Immature natural killer cell (primary cell): ENCODE measurements at places on chromosomes 1 and 21. TPM values are rescaled to one million over a fixed set of nuclear protein-coding genes. Genes with fewer than 3 reads are reported as not detected.

DNA sequence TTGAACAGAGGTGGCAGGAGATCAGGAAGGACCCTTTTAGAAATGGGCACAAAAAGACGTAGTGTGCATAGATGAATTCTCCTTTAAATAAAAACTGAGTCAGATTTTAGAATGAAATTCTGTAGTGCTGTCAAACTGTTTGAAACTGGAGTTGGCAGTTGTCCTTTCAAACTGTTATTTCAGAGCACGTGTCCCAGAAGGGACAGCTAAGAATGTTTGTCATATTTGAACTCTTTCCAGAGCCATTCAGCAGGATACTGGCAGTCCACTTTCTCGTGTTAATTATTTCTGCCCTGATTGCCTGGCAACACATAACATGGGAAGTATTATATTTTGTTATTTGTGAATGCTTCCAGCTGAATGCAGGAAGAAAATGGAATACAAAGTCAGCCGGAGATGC, 212.3 kb upstream of the DPYD start:
- no peaks in the 10 kb centered on the region for H3K36me3 ChIP-seq
- H3K27me3 ChIP-seq, result no peaks in the 10 kb centered on the region

CYP4Z1 gene
- not detected for polyA plus RNA-seq

- peaks cover 26% of the 10 kb centered on the region for H3K4me1 ChIP-seq
- no peak overlapping the region for H3K27ac ChIP-seq
- H3K27me3 ChIP-seq, result peaks cover 2% of the 10 kb centered on the region
- no peaks in the 10 kb centered on the region for H3K36me3 ChIP-seq
Measured at GRCh38 chr21:45096217-45096616, 21.8 kb downstream of the ADARB1 start.

PI4KB gene
- 57.9 TPM for polyA plus RNA-seq

DNA sequence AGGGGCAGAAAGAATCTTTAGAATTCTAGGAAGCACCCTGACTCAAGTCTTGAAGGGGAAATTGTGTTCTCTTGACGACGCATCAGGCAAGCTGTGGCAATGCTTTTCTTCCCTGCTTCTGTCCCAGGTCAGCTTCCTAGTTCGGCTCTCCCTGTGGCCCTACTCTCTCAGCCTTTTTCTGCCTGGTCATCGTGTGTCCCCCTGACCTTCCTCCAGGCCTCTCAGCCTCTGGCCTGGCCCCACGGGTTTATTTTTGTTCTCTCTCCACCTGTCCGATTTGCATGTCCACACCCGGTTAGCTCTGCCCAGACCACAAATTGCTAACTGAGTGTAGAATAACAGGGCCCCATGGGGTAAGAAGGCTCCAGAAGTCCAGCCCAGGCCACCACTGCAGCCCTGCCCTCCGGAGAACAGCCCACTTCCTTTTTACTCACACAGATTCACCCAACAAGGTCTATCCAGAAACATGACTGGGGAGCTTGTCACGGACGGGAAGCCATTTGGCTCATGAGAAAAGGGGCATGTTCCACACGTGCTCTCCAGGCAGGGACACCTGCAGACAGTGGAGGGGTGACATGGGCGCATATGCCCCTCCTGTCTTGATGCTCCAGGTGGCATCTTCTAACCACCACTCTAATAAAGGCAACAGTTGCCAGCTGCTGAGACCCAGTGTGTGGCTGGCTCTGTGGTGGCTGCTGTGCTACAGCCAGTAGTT, 9.8 kb downstream of the KCNN3 start:
- H3K36me3 ChIP-seq, result no peaks in the 10 kb centered on the region
- H3K27ac ChIP-seq, result no peak overlapping the region
- no peak for DNase-seq
- no peak overlapping the region for H3K4me3 ChIP-seq
- no peaks in the 10 kb centered on the region for H3K27me3 ChIP-seq
- H3K4me1 ChIP-seq, result no peaks in the 10 kb centered on the region

- H3K27ac ChIP-seq, result no peak overlapping the region
- H3K4me1 ChIP-seq, result peaks cover 15% of the 10 kb centered on the region
- DNase-seq, result no peak
- H3K36me3 ChIP-seq, result peaks cover 3% of the 10 kb centered on the region
Measured at GRCh38 chr1:110370827-110371226, 20.0 kb downstream of the SLC16A4 start.

DNAJC28 gene
- polyA plus RNA-seq, result 1.00 TPM

- no peaks in the 10 kb centered on the region for H3K36me3 ChIP-seq
- H3K4me1 ChIP-seq, result no peaks in the 10 kb centered on the region
- H3K27me3 ChIP-seq, result no peaks in the 10 kb centered on the region
- H3K27ac ChIP-seq, result no peak overlapping the region
- H3K4me3 ChIP-seq, result no peak overlapping the region
- no peak for DNase-seq
Measured at GRCh38 chr1:60470246-60470645, 396.7 kb upstream of the C1orf87 start.

KNCN gene
- polyA plus RNA-seq, result not detected

DNA sequence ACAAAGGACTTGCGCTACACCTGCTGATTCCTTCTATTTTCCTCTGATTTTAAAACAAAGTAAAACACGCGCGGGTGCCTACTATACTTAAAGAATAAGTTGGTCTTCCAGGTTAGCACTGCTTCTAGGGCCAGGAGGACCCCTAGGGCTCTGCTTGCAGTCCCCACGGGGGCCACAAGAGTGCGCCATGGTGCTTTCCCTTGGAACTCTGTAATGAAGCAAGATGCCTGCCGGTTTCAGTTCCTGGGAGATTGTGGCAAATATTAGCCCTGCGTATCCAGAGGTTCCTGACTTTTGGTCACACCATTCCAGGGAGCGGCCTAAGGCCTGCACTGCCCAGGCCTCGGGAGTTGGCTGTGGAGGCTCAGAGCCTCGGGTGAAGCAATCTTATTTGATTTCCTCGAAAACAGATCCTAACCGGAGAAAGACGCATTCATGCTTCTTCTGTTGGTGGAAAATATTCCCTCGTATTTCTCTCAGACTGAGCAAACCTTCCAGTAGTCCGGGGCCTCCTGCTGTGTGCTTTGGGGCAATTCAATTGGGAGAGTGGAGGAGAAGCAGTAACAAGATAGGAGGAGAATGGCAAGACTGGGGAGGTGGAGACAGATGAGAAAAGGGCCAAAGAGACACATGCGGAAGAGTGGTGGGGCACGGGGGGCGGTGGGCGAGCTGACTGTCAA, 25.3 kb downstream of the ADAM30 start:
- no peak overlapping the region for H3K4me3 ChIP-seq
- H3K27ac ChIP-seq, result no peak overlapping the region
- H3K27me3 ChIP-seq, result peaks cover 7% of the 10 kb centered on the region
- no peaks in the 10 kb centered on the region for H3K4me1 ChIP-seq

TOE1 gene
- 10.4 TPM for polyA plus RNA-seq

- peaks cover 7% of the 10 kb centered on the region for H3K36me3 ChIP-seq
- peak overlapping the region; percentile 3 for H3K4me3 ChIP-seq
- H3K27ac ChIP-seq, result no peak overlapping the region
- H3K4me1 ChIP-seq, result peaks cover 48% of the 10 kb centered on the region
- DNase-seq, result no peak
- peaks cover 4% of the 10 kb centered on the region for H3K27me3 ChIP-seq
Measured at GRCh38 chr1:241637604-241638003, 2.6 kb downstream of the CHML start.

KRTAP12-2 gene
- polyA plus RNA-seq, result not detected

DNA sequence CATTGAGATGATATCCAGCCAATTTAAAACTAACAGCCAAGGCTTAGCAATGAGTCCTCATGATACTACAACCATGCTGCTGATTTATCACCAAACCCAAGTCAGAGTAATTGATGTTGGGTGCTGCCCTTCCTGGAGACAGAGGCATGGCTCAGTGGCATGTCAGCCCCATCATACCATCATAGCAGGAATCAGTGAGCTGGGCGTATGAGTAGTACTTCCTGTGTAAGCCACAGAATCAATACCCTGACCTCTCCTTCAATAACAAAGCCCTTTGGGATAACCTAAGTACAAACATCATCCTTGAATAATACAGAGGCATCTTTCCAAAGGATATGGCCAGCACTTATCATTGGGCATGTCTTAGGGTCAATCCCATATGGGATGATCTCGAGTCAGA, 3.0 kb upstream of the LCE1E start:
- no peak overlapping the region for H3K27ac ChIP-seq
- no peaks in the 10 kb centered on the region for H3K36me3 ChIP-seq
- H3K4me3 ChIP-seq, result no peak overlapping the region
- peaks cover 6% of the 10 kb centered on the region for H3K27me3 ChIP-seq
- no peaks in the 10 kb centered on the region for H3K4me1 ChIP-seq

- no peaks in the 10 kb centered on the region for H3K36me3 ChIP-seq
- H3K4me1 ChIP-seq, result peaks cover 7% of the 10 kb centered on the region
- H3K27me3 ChIP-seq, result no peaks in the 10 kb centered on the region
- H3K27ac ChIP-seq, result no peak overlapping the region
Measured at GRCh38 chr1:43293896-43294760, 6.7 kb upstream of the TIE1 start.

GRCh38 chr1:52306227-52307006, 59.6 kb downstream of the CC2D1B start:
- H3K4me3 ChIP-seq, result no peak overlapping the region
- H3K4me1 ChIP-seq, result no peaks in the 10 kb centered on the region
- no peak overlapping the region for H3K27ac ChIP-seq

CXADR gene
- not detected for polyA plus RNA-seq

DNA sequence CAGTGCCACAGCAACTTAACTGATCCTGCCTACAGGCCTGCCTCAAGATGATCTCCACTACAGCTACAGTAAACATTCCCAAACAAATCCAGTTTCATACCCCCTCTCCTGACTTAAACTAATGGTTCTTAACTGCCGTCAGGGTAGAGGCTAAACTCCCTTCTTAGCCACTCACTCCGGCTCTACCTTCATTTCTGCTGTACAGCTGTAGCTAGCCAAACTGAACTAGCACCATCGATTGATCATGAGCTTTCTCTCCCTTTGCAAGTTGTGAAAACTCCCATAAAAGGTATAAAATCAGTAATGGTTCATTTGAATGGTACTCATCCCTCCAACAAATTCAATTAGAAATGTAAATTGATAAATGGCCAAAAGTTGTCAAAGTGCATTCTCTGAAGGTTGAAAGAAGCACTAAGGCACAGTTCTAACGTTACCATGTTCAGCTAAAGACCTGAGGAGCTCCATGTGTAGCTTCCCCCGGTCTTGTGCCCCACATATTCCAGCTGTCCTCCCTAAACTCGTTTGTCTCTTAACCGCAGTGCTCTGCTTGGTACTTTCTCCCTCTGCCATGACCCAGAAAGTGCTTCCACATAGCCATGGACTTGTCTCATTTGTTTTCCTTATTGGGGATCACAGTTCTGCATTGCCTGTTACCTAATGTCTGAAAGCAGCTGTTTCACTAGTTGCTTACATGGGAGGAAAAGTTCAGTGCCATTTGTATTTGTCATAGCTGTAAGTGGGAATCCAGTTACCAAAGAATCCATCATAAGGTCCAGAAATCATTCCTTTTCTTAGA, 49.8 kb downstream of the DHX9 start:
- peaks cover 20% of the 10 kb centered on the region for H3K4me1 ChIP-seq
- H3K4me3 ChIP-seq, result no peak overlapping the region

GRCh38 chr1:49240709-49241221, 464.1 kb upstream of the BEND5 start:
- no peaks in the 10 kb centered on the region for H3K4me1 ChIP-seq
- H3K36me3 ChIP-seq, result no peaks in the 10 kb centered on the region
- no peaks in the 10 kb centered on the region for H3K27me3 ChIP-seq
- H3K27ac ChIP-seq, result no peak overlapping the region

RPE65 gene
- polyA plus RNA-seq, result not detected

LCE1D gene
- polyA plus RNA-seq, result not detected

DNA sequence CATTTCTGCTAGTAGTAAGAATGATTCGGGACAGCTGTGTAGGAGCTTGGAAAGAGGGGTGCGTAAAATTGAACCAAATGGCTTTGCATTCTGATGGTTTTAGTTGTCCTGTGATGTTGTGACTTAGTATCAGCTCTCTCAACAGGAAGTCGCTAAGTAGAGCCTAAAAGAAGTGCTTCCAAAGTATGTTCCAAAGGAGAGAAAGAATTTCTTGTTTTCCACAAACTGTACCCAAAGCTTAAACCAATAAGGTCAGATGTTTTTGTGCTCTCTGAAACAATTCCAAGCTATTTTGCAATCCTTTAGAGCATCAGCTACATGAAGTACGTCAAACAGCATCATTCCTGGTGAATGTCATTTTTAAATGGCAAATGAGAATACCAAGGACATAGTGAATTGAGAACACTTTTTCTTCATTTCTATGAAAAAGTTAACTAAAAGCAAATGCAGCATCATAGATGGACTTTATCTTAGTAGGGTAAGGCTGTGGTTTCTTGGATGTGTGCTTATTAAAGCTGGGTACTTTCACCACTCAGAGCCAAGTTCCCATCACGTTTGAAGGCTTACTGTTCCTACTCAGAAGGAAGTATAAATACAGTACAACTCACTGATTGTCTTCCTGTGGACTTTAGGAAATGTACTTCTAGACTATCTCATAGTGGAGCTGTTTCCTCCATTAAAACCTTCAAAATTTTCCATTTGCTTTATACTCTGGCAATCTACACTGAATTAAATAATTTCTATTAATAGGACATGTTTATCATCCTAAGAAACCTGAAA, 148.6 kb downstream of the C1orf21 start:
- H3K36me3 ChIP-seq, result peaks cover 31% of the 10 kb centered on the region
- no peak for DNase-seq
- H3K4me1 ChIP-seq, result peaks cover 85% of the 10 kb centered on the region
- no peak overlapping the region for H3K4me3 ChIP-seq
- no peaks in the 10 kb centered on the region for H3K27me3 ChIP-seq

GRCh38 chr1:234926559-234927311, 201.9 kb downstream of the TOMM20 start:
- H3K27ac ChIP-seq, result peak overlapping the region; percentile 88
- H3K4me1 ChIP-seq, result peaks cover 46% of the 10 kb centered on the region
- DNase-seq, result peak; percentile 64
- H3K36me3 ChIP-seq, result no peaks in the 10 kb centered on the region

DNA sequence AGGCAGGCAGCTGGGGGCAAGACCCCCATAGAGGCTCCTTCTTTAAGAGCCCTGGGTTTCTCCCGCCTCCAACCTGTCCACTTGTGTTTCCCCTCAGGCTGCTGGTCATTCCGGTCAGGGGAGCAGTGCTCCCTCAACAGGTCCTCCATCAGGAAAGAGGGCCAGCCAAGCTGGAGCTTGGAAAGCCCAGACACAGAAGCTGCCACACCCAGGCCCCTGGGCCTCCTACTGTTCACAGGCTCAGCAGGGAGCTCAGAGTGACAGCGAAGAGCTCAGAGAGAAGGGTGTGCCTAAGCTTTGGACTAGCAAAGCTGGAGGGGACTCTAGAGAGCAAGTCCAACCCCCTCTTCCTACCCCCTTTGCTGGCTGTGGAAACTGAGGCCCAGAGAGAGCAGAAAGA, 10.3 kb upstream of the CDCP2 start:
- H3K36me3 ChIP-seq, result no peaks in the 10 kb centered on the region
- no peak overlapping the region for H3K27ac ChIP-seq
- no peaks in the 10 kb centered on the region for H3K27me3 ChIP-seq
- DNase-seq, result no peak
- no peak overlapping the region for H3K4me3 ChIP-seq
